ENCODE measurements at places on chromosomes 4 and X.
A peak's percentile ranks its signal among the peaks of the same experiment; 100 is the strongest.

DNA sequence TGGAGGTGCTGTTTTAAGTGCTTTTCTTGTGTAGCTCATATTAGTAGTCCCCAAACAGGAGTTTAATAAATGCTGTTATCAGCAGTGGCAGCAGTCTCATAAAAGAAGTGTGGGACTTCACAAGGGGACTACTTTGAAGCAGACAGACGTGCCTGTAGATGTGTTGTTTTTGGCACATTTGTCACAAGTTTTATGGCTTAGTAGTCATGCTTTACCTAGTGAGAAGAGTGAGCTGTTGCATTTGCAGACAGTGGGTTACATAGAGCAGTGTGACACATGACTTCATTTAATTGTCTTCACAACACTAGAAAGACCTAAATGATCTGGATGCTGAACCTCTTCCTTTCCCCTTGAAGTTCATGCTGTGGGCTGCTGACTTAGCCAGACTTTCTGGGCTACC is 149.5 kb upstream of the MBNL3 start:
- DNase-seq: no peak

DNA sequence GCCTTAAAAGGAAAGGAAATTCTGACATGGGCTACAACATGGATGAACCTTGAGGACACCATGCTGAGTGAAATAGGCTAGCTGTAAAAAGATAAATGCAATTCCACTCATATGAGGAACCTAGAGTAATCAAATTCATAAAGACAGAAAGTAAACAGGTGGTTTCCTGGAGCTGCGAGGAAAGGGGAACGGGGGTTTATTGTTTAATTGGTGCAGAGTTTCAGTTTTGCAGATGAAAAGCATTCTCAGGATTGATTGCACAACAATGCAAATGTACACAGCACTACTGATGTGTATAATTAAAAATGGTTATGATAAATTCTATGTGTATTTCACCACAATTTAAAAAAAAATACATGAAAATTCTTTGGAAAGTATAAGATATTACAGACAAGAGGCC is 24.0 kb downstream of the PLRG1 start:
- no peak for DNase-seq

DNA sequence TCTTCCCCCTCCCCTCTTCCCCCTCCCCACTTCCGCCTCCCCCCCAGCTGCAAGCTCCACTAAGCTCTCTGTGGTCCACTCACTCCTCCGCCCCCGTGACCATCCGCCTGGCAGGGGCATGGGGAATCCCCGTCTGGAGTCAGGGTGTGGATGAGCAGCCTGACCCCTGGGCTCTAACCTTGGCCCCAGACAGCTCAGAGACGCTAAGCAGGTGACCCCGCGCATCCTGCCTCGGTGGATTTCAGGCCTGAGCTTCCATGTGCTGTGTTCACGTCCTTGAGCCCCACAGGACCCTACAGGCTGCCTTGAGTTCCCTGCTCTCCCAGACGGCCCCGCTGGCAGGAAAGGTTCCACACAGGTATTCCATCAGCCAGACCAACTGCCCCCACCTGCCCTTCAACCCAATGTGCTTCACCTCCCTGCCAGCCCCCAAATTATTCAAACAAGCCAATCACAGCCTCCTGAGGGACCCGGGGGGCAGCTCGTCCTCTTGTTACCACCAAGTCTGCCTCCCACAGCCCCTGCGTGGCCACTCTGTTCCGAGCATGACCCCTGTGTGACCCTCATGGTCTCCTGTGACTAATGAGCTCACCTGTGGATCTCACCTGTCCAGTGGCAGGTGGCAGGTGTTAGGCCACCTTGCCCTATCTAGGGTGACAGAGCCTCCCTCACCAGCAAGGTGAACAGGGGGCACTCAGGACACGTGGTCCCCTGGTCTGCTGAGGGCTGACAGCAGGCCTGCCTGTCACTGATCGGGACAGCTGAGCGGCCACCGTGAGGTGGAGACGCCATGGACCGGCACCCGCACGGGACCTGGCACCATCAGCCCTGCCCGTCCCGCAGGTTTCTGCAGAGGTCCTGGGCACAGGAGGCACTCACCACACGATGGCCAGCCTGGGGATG is 73.2 kb upstream of the MXD4 start:
- DNase-seq: no peak

- no peak for DNase-seq
Measured at GRCh38 chr4:5143940-5144339, 92.7 kb downstream of the STK32B start.

GRCh38 chrX:150635952-150636351 is 57.2 kb upstream of the MTMR1 start:
- peak; percentile 12 for DNase-seq

- no peak for DNase-seq
Measured at GRCh38 chr4:37793562-37793961, 32.9 kb upstream of the PGM2 start.

Data from H54 (cell line).